ENCODE measurements at places on chromosomes 11 and 22.

DNA sequence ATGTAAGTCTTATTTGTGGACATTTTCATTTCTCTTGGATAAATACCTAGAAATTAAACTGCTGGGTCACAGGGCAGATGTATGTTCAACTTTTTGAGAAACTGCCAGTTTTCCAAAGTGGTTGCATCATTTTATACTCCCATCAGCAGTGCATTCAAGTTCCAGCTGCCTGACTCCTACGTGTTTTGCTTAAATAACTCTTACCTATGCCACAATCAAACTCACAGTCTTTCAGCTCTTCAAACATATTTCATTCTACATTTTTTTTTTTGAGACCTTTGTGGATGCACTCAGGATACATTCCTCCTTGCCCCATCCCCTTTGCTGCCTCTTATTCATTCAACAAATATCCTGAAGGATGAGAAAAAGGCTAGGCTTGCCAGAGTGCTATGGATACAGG is 9.2 kb downstream of the TCF20 start:
- DNase-seq, result no peak

- no peak for DNase-seq
Observed at GRCh38 chr11:61713464-61713863, 33.3 kb downstream of the DAGLA start.

DNA sequence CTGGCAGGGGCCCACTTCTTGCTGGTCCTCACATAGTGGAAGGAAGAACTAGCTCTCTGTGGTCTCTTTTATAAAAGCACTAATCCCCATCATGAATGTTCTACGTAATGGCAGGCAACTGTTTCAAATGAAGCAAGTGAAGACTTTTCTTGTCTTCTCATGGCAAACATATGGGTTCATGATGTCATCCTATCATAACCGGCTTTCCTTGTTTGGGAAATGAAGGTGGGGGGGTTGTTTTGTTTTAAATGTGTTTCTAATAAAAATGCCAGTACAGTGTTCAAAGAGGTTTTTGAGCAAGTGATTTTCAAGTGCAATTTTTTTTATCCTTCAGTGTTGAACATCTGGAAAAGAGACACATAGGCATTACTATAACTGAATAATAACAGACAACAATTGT is 33.4 kb downstream of the REXO2 start:
- no peak for DNase-seq

GRCh38 chr11:102010776-102011494 is 36.3 kb upstream of the CFAP300 start:
- DNase-seq, result no peak

DNA sequence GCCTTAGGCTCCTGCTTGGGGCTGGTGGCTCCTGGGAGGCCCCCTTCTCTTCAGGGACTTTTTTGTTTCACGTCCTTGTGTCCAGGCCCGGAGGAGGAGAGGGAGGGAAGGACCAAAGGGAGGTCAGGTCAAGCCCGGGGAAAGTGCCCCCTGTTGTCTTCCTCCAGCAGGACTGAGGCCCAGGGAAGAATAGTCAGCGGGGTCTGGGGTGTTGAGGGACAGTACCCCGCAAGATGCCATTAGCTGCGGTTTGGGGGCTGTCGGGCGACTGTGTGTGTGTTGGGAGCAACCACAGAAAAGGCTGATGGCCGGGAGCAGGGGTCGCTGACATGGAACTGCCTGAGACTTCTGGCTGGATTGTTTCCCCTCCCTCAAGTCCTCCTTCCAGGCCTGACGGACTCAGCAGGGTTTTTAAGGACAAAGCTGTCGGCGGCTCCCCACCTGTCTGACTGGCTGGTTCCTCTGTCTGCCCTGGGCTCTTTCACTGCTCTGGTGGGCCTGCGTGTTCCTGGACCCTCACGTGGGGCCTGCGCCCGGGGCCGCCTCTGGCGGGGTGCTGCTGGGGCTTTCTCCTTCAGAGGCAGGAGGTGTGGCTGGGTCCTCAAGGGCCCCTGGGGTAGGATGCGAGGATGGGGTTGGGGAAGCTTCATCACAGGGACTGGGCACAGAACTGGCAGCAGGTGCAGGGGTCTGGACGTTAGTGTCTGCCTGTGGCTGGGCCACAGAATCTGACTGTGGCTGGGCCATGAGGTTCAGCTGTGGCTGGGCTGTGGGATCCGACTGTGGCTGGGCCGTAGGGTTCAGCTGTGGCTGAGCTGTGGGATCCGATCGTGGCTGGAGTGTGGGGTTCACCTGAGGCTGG is 1.5 kb downstream of the GPR152 start:
- DNase-seq, result no peak

All from left forelimb (tissue), 1 donor.